ENCODE measurements at places on chromosomes 16 and 17.

GRCh38 chr16:20763461-20764232 lies at the start of gene ACSM3:
Gene ACSM3, plus strand, starts transcription at chr16:20764014. Its CDS starts 6,021 bp downstream, at chr16:20770035.
- peak; percentile 99 for DNase-seq

DNA sequence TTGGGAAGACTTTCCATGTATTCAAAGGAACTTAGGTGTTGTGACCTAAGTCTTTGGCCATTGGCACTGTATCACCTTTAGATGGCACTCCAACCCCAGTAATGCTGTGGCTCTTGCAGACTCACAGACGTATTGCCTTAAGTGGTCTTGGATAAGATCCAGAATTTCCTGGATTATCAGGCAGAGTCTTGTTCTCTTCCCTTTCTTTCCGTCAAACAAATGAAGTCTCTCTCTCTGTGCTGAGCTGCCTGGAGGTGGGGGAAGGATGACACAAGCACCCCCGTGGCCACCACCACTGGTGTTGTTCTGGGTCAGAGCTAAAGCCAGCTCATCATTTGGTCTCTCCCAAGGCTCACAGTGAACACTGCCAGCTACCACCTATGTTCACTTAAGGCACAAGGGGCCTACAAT lies 789.9 kb upstream of the KIF2B start:
- peak; percentile 65 for DNase-seq

GRCh38 chr16:66427871-66428681 lies 981 bp downstream of the BEAN1 start:
- DNase-seq = no peak

DNA sequence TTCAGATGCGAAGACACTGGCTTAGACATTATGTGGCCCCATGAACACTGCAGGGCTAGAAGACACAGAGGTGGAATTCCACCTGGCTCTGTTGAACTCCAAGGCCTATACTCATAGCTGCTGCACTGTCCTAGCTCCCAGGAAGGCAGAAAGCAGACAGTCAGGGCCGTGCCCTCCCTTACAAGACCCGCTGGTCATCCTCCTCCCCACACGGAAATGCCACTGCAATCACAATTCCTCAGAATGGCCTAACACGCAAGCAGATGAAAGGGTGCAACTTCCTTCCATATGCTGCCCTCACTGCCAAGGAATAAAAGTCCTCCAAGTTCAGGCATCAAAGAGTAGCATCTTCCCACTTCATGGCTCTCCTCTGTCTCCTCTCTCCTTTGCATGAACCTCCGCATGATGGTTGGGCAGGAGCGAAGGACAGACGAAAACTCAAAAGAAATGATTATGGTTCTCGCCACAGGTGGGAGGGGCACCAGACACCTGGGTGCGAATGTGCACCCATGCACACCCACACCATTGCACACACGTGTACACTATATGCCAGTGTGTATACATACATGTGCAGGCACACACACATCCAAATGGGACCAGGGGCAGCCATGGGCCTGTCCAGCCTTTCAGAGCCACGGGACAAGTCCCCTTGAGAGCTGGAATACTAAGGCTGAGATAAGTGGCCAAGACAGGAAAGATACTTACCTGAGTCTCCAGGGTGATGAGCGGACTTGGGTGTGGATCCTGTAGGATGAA lies 113.3 kb downstream of the XYLT1 start:
- no peak for DNase-seq

- DNase-seq = no peak
Measured at GRCh38 chr17:50909765-50910605, 43.8 kb upstream of the TOB1 start.

DNA sequence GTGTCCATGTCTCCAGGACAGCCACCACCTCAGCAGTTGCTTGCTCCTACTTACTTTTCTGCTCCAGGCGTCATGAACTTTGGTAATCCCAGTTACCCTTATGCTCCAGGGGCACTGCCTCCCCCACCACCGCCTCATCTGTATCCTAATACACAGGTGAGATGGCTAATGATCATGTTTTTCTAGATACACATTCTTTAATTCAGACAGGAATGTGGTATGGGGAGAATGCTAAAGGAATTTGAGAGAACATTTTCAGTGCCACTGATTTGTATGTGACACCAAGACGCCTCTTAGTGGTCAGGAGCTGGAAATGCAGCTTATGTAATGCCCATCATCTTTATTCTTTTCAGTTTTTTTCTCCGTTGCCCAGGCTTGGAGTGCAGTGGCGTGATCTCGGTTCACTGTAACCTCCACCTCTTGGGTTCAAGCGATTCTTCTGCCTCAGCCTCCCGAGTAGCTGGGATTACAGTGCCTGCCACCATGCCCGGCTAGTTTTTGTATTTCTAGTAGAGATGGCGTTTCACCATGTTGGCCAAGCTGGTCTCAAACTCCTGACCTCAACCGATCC lies 8.9 kb upstream of the RAPGEFL1 start:
- DNase-seq = peak; percentile 88

- peak; percentile 5 for DNase-seq
Measured at GRCh38 chr16:7013990-7014389, 318.7 kb upstream of the RBFOX1 start.

GRCh38 chr16:30184096-30184890 lies 891 bp downstream of the CORO1A start:
- no peak for DNase-seq

DNA sequence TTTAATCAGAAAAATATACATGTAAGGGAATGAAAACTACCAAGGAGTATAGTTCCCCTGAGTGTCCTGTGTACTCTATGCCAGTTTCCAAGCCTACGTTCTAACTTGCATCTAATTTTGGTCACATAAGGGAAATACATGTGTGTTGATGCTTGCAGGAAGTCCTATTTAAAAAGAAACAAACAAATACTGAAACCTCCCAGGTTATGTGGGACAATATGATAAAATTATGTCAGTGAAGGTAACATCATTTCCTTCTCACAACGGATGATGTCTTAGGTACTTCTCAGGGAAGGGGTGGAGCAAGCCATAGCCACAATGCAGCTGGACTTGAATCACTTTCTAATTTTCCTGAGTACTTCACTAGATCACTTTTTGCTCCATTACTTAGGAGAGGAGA lies 115.9 kb downstream of the ZFHX3 start:
- DNase-seq = no peak

- DNase-seq = no peak
Measured at GRCh38 chr17:3002538-3003295, 60.7 kb downstream of the OR1D5 start.

DNA sequence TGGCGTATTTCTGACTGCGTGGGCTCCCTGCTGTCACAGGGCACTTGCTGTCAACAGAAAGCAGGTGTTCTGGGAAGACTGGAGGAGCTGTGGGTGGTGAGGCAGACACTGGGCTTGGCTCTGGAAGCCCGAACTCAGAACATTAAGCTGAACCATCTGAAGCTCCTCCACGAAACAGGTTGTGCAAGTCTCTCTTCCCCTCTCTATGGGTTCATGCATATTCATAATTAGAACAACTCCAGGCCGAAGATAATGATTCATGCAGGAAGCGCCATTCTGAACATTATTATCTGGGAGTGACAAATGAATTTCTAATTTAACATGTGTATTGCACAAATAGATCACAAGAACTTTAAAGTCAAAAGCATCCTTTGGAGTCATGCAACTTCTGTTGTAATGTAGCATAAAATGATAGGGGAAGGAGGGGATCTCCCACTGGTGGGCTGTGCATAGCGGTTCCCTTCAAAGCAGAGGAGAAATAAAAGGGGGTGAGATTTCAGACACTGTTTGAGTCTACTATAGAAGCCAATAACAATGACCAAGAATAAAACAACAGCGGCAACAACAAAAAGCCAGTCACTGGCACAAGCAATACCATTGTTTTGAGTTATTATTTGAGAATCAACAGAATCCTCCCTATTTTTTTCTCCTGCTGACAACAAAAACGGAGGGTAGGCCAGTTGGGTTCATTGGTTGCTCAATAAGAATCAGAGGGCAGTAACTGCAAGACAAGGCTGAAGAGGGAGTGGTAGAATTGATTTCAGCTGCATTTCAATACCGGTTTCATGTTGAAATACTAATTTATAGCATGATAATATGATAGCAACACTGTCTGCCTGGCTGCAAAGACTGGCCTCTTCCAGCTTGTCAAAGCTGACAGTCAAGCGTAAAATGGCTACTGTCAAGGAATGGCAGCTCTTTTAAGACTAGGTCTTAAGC lies 407.3 kb downstream of the XYLT1 start:
- DNase-seq = no peak

GRCh38 chr17:65071861-65072260 lies 15.3 kb upstream of the GNA13 start:
- no peak for DNase-seq

- no peak for DNase-seq
Measured at GRCh38 chr16:27444470-27444869, 42.5 kb downstream of the IL21R start.

- no peak for DNase-seq
Measured at GRCh38 chr17:40341808-40342503, 22.6 kb downstream of the GJD3 start.

GRCh38 chr17:5706577-5707210 lies 122.4 kb upstream of the NLRP1 start:
- peak; percentile 5 for DNase-seq

DNA sequence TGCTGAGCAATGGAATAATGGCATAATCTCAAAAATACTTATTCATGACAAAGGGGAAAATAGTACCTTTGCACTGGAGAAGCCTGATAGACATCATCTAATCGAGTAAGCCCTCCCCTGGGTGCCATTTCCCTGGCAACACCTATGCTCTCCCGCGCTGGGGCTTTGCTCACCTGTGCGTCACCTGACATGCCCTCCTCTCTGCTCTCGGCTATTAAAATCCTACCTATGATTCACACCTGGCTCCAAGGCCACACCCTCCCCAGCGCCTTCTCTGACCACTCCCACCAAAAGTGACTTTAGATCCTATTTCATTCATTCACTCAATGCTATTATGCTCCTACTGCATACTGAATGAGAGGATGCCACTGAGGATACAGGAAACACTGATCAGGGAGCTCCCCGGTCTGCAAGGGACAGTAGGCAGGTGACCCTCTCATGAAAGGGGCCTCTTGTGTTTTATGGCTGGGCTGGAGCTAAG lies 83.9 kb downstream of the NT5M start:
- no peak for DNase-seq

DNA sequence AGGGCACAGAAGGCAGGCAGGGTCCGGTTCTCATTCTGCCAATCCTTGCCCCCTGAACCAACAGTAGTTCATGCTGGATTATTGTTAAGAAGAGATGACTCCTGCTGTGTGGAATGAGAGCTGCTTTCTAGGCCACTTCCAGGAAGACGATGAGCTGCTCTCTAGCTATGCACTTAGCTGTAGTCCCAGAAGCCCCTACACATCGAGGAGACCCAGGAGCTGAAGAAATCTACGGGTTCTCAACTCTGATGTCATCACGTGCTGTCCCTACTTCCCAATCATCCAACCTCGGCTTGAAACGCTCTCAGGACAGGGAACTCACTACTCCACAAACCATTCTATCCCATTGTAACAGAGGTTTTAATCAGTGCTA lies 29.0 kb upstream of the EMP2 start:
- no peak for DNase-seq

DNA sequence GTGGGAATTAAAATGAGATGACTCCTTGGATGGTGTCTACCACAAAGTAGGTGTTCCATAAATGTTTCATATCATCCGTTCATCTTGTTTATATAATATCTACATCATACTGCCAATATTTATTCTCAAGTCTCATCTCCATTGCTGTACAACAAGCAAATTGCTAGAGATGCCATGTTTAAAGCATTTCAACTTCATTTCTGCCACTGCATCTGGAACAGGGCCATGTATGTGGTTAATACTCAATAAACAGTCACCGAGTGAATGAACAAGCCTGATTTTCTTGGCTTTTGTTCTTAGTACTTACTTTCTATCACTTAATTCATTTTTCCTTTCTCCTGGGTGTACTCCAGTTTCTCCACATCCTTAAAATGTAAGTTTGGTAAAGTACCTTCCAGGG lies 107.6 kb downstream of the KCNJ2 start:
- no peak for DNase-seq

DNA sequence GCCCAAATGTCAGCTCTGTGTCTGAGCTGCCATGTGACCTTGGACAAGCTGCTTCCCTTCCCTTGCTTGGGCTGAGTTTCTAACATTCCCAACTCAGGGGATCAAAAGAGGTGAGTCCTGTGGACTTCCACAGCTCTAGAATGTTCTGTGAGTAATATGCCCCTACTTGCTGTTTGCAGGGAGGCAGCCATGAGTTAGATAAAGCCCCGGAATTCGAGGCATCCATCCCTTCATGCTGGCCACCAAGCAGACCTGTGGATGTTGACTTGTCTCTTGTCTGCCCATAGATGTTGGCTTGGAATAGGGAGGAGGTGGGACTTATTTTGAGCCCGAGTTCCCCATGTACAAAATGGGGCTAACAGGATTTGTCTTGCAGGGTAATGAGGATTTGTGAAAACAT lies 36.2 kb downstream of the KSR1 start:
- DNase-seq = no peak

- DNase-seq = no peak
Measured at GRCh38 chr17:64250233-64250835, 12.7 kb downstream of the TEX2 start.

DNA sequence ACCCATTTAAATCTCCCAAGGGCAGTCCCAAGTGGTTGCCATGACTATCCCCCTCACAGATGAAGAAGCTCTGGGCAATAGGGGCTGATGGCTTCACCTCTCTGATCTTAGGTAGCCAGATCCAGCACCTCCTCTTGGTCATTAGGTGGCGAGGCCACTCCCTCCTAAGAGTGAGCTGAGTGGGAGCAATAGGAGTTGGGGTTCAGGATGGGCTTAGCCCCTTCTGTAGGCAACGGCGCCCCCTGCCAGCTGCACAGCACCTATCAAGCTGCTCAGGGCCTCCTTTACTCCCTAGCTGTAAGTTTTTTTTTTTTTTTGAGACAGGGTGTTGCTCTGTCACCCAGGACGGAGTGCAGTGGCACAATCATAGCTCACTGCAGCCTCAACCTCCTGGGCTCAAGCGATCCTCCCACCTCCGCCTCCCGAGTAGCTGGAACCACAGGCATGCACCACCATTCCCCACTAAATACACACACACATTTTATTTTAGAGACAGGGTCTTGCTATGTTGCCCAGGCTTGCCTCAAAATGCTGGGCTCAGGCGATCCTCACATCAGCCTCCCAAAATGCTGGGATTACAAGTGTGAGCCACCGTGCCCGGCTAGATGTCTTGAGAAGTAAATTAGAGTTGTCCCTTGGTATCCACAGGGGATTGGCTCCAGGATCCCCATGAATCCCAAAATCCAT lies 3.5 kb upstream of the RRAD start:
- no peak for DNase-seq

- DNase-seq = no peak
Measured at GRCh38 chr17:56978441-56979090, 635 bp downstream of the SCPEP1 start.

- DNase-seq = peak; percentile 61
Measured at GRCh38 chr17:1590029-1590746, 27.6 kb upstream of the PITPNA start.

DNA sequence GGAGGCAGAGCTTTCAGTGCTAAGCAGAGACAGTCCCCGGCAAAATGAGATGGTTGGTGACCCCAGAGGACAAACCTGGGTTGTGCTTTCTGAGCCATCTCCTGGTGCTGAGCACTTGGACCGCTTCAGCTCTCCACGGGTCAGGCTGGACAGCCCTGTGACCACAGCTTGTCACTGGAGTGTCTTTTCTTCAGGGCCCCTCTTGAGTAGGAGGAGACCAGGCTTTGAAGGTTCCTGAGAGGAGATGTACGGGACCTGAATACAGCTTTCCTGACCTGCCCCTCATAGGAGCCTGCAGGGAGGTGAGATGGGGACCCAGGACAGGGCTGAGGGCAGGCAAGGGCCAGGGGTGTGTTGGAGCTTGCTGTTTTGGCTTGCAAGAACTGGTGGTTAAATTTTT lies 17.8 kb upstream of the ADGRG1 start:
- DNase-seq = no peak

GRCh38 chr17:7887038-7887481 lies 1.5 kb upstream of the CHD3 start:
- peak; percentile 57 for DNase-seq

GRCh38 chr16:19071811-19072777 lies 4.7 kb downstream of the COQ7 start:
- peak; percentile 26 for DNase-seq

All from kidney glomerular epithelial cell (primary cell).